ENCODE measurements at places on chromosomes 2 and 18.

DNA sequence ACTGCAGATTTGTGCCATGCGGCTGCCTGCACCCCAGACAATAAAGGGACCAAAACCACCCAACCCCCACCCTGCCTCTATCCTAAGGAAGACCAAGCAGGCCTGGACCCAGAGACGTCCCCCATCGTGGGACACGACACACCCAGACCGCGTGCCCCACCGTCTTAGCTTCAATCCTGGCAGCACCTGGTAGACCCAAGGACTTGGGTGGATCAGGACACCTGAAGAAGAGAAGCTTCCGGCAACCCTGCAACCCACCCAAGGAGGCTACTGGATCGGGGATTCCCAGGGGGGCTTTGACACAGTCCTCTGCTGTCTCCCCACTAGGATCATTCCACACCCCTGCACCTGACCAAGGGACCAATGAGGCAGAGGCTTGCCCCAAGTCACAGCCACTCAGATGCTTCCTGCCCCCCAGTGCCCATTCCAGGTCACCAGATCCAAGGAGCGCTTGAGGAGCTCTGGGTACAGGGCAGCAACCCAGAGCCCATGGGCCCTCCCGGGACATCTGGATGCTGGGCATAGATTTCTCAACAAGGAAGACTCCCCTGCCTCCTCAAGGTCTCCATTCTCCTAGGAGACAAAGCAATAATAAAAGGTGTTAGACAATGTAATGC, 3.6 kb downstream of the ALPI start:
- no peak for DNase-seq

DNA sequence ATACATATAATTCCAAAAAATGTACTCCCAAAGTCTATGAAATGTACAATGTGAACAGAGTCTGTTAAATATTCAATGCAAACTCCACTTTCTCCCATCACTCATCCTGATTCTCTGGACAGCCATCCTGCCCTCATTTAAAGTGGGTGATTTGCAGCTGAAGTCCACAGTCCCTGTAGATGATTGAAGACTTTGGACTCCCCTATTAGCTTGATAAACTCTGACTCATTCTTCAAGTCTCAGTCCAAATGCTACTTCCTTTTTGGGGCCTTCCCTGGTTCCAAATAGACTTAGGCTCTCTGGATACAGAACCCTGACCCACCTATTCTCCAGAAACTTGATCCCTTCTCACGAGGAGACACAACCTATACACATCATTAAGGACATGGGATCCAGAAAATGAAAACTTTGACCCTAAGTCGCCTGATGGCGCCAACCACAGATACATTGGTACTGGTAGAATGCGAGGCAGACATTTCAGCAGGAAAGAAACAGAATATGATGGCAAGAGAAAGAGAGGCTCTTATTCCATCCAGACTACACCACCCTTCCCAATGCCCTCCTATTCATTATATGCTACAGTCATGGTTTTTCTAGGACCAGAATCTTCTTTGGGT, 122.7 kb downstream of the VIT start:
- no peak for DNase-seq

- no peak for DNase-seq
Measured at GRCh38 chr18:58013241-58014211, 30.5 kb upstream of the NEDD4L start.

DNA sequence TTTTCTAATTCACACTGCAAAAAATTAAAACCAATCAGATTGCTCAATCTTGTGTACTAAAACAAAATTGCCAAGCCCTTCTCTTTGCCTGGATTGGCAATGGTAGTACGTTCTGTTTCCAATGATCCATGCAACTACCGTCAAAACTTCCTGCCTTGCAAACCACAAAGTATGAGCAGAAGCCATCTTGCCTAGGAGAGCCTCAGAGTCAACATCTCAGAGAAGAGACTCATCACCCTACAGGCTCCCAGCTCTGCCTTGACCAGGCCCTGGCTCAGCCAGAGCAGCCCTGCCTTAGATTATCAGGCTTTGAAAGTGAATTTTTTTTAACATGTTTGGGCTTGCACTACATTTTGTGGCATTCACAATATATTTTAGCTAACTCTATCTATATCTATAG, 574.1 kb downstream of the SATB2 start:
- no peak for DNase-seq

DNA sequence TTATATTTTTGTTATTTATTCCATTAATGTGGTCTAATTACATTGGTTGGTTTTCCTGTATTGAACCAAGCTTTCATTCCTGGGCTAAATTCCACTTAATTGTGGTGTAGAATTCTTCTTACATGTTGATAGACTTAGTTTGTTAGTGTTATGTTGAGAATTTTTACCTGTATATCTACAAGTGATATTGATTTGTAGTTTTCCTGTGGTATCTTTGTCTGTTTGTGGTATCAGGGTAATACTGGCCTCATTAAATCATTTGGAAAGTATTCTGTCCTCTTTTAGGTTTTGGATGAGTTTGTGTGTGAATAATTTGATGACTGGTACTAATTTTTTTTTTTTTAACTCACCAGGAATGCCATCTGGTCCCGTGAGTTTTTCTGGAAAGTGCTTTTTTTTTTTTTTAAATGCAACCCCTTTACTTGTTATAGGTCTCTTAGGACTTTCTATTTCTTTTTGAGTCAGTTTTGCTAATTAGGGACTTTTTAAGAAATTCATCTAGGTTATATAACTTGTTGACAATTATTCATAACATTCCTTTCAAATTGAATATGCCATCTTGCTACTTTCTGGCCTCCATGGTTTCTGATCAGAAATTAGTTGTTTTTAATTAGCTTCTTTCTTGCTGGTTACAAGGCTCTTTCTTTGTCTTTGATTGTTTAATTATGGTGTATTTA, 232.8 kb downstream of the CCDC85A start:
- DNase-seq = no peak

- no peak for DNase-seq
Measured at GRCh38 chr2:37637985-37638384, 33.5 kb downstream of the CDC42EP3 start.

GRCh38 chr2:39494784-39495251, 57.7 kb upstream of the MAP4K3 start:
- no peak for DNase-seq

- DNase-seq = no peak
Measured at GRCh38 chr18:62281684-62282083, 43.4 kb upstream of the TNFRSF11A start.

- DNase-seq = no peak
Measured at GRCh38 chr2:26561918-26562810, 79.0 kb downstream of the CIB4 start.

- DNase-seq = no peak
Measured at GRCh38 chr18:21242780-21243401, 859 bp downstream of the GREB1L start.

DNA sequence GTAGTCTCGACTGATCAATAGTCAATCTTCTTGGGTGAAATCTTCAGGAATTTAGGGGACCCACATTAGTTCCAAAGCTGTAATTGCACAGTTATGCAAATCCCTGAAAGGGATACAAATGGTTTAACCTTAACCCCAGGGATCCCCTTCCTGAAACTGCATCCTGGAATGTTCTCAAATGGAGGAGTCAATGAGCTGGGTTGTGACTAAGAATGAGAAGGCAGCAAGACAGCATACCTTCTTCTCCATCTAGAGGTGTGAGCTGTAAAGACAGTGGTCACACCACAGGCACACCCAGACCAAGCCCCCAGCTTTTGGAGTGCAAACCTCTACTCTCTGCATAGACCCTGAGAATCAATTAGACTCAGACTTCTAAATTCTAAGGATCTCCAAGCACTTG, 164.7 kb upstream of the MEIS1 start:
- DNase-seq = no peak

GRCh38 chr2:11410101-11410500, 55.9 kb downstream of the E2F6 start:
- no peak for DNase-seq

GRCh38 chr2:216789081-216789480, 70.8 kb downstream of the TNP1 start:
- DNase-seq = no peak

GRCh38 chr2:238220892-238221521, 17.5 kb upstream of the ILKAP start:
- no peak for DNase-seq

DNA sequence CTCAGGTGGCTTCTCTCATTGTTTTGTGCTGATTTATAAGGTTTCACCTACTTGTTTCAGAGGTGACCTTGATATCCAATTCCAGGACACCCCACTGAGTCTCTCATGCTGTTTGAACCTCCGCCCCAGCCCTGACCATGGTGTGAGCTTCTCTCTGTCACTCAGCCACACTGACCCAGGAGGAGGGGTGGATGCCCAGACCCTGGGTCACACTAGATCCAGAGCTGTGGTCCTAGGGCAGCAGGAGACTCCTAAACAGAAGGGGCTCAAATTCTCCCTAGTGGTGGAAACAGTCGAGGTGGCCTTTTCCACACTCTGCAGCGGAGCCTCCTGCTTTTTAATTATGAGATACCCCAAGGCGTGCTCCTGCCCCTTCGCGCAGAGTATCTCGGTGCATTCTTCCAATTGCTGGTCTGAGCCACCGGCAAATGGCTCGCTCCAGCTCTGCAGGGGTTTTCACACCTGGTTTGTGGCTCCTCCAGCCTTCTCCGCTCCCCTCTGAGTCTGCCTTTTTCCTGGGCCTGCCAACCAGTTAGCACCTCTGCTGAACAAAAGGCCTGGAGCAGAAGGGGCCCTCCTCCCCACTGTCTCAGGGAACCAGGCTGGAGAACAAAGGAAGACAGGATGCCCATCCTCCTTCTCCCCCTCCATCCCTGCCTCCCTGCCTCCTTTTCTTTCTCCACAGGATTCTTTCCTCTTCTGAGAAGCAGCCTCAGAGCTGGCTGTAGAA, 147.3 kb upstream of the SPRED2 start:
- DNase-seq = no peak

GRCh38 chr18:21359746-21360145, 117.7 kb downstream of the GREB1L start:
- DNase-seq = no peak
